Activated T-helper 1 cell treated with anti-CD3 and anti-CD28 coated beads, Interleukin-2, amount 50 U/mL, for 16 hours (primary cell): ENCODE measurements at places on chromosomes 3 and 15.

GRCh38 chr3:62935793-62936192 is 60.6 kb upstream of the CADPS start:
- DNase-seq, result no peak

GRCh38 chr3:175969456-175969855 is 1110.3 kb downstream of the NAALADL2 start:
- DNase-seq, result no peak

- DNase-seq, result no peak
Measured at GRCh38 chr3:69612791-69613190, 126.5 kb upstream of the MITF start.

- no peak for DNase-seq
Measured at GRCh38 chr3:13318626-13319470, 101.3 kb downstream of the NUP210 start.

GRCh38 chr3:173614522-173614921 is 217.0 kb downstream of the NLGN1 start:
- no peak for DNase-seq

DNA sequence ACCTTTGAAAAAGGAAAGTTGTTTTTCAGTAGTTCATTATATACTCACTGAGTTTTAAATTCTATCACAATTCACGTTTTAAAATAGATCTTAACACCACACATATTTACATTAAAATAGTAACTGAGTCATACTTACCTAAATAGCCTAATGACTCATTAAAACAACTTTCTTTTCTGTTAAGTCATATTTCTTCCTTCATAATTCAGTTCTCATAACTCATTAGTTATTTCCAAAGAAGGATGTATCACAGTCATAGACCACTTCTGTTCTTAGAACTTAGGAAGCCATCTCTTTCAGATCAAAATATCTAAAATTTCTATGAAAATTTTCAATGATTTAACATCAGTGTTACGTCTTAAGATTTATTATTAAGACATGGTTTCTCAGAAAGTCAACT is 885.9 kb downstream of the FHIT start:
- DNase-seq, result no peak

- no peak for DNase-seq
Measured at GRCh38 chr15:79017953-79018352, 72.6 kb downstream of the RASGRF1 start.

DNA sequence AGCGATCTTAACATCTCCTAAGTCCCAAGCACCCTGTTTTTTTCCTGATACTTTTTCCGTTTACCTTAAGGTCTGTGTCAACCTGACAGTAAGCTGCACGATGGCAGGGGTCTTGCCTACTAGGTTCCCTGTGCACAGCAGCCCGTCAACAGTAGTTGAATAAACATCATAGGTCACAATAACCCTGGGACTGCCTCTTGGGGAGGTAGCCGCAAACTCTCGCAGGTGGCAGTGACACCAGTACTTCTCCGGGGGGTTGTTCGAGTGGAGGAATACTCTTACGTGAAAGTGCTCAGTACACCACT is 365 bp upstream of the PDCD6IP start:
- DNase-seq, result no peak

- DNase-seq, result no peak
Measured at GRCh38 chr3:55797084-55797483, 310.0 kb upstream of the WNT5A start.

DNA sequence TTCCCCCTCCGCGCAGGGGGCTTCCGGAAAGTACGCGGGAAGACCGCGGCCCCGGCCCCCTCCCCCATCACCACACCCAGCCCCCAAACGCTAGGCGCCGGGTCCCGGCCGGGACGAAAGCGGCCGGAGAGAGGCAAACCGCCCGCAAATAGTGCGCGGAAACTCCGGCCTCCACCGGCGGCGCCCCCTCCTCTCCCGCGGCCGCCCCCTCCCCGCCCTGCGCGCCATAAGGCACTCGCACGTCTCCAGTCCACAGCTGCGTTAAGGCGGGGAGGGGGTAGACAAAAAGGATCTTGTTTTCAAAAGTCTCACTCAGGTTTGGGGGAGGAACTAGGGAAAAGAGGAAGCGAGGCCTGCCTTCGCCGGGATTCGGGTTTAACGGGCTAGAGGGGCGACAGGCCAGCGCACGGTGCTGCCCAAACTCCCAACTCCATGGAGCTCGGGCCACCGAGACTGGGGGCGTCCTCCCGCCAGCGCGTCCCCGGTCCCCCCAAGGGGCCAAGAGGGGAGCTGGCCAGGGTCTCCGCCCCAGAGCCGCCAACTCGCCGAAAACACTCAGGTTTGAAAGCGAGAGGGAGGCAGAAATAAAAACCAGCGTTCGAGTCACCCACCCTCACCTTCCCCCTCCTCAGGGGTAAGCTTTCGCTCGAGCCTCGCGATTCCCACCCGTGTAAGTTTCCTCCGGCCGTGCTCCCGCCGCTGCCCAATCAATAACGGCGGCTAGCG is 1.8 kb downstream of the ANP32A start:
- DNase-seq, result no peak
